CD8-positive, alpha-beta T cell (primary cell): ENCODE measurements at places on chromosomes 1 and 21.

GRCh38 chr1:201894343-201895119, 5.8 kb downstream of the SHISA4 start:
- no peak for DNase-seq

GRCh38 chr1:163263818-163264655, 57.7 kb upstream of the NUF2 start:
- no peak for DNase-seq

GRCh38 chr21:42453224-42453985, 42.6 kb downstream of the RSPH1 start:
- DNase-seq = no peak

- DNase-seq = peak; percentile 55
Observed at GRCh38 chr1:213244664-213245091, 193.6 kb downstream of the RPS6KC1 start.

DNA sequence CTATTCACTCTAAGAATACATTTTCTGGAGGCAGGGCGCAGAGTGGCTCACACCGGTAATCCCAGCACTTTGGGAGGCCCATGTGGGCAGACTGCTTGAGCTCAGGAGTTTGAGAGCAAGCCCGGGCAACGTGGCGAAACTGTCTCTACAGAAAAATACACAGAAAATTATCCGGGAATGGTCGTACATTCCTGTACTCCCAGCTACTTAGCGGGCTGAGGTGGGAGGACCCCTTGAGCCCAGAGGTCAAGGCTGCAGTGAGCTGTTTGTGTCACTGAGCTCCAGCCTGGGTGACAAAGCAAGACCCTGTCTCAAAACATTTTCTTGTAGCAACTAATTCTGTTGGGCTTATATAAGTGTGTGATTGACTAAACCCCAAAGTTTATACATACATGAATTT, 30.5 kb downstream of the GPR161 start:
- no peak for DNase-seq

DNA sequence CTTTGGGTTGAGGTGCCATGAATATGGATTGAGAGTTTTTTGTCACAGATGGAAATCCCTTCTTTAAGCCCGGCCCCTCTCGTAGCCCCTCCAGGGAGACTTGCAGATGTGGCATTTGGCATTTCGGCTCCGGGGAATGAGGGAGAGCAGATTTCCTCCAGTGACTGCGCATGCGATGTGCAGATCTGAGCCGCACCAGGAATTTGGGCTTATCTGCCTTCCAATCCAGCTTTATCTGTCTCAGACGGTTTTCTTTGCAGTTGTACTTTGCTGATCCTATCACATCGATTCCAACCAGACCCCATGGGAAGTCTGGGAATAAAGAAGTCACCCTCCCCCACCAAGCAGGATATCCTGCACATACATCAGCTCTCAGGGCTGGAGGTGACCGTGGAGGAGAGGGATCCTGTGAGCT, 11.7 kb downstream of the KIF26B start:
- DNase-seq = no peak

- DNase-seq = no peak
Observed at GRCh38 chr1:82783044-82783443, 982.3 kb downstream of the ADGRL2 start.

- no peak for DNase-seq
Observed at GRCh38 chr1:182261655-182262054, 129.9 kb downstream of the GLUL start.

DNA sequence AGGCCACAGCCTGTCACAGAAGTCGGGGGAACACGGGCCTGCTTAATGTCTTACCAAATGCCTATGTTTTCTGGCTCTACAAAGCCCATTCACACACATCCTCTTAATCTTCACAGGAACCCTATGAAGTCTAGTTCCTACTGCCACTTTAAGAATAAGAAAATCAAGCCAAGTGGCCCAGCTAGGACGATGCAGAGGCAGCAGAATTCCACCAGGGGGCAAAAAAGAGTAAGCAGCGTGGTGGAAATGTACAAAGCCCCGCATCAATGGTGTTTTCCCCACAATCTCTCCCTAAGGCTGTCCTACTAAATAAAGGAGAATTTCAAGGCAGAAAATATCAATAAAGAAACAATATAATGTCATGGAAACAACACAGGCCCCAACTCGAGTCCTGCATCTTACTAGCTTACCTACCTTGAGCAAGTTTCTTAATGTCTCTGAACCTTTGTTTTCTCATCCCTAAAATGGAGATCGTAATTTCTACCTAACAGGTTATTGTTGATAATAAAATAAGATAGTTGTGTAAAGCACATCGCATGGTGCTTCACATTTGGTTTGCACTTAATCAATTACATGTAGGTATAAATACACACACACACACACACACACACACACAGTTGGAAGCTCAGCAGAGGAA, 21.4 kb downstream of the SEC16B start:
- no peak for DNase-seq
